ENCODE measurements at places on chromosomes 2 and 18. TPM values are rescaled to one million over a fixed set of nuclear protein-coding genes. Genes with fewer than 3 reads are reported as not detected.

Gene STARD6
- not detected for total RNA-seq

Gene ST6GAL2
- total RNA-seq = not detected

Gene CACNB4
- total RNA-seq = 0.30 TPM

Gene ANKRD30BL
- not detected for total RNA-seq

Gene IRS1
- total RNA-seq = 0.11 TPM

Gene CERKL
- not detected for total RNA-seq

Gene SERPINB4
- total RNA-seq = not detected

Gene ASIC4
- not detected for total RNA-seq

Gene RIT2
- not detected for total RNA-seq

Gene CD8A
- not detected for total RNA-seq

Gene CHRNG
- total RNA-seq = not detected

Gene ELP2
- total RNA-seq = 74.8 TPM

Gene GTF2A1L
- not detected for total RNA-seq

Gene DTNA
- total RNA-seq = 15.3 TPM

Gene CNNM3
- 13.0 TPM for total RNA-seq

Gene PROKR1
- total RNA-seq = not detected

Gene RAD51AP2
- not detected for total RNA-seq

Measured in endothelial cell of umbilical vein (primary cell).